ENCODE measurements at places on chromosomes 1 and 21.

DNA sequence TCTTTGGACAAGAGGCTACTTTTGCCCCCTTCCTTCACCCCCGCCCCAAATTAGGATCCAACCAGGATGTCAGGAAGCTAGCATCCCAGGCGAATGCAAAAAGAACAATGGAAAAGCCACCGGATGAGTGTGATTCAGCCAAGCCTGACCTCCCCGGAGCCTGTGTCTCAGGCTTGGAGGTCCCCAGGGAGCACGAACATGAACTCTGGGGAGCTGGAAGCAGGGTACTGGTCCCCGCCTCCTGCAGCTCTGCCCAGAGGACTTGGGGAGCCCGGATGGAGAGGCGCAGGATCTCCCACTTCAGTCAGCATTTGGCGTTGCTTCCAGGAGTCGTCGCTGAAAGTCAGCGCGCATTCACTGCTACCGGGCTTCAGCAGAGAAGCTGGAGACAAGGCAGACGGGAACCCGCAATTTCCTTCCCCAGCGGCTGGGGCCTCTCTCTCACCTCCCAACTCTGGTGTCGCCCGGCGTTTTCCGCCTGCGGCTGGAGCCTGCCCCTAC lies 1.8 kb upstream of the TBX15 start:
- no peak for DNase-seq

GRCh38 chr1:201693890-201694607 lies 134.9 kb upstream of the IPO9 start:
- no peak for DNase-seq

GRCh38 chr1:24795236-24795635 lies 50.0 kb downstream of the CLIC4 start:
- no peak for DNase-seq

- peak; percentile 68 for DNase-seq
These were observed 46.7 kb upstream of the PCBP3 start for GRCh38 chr21:45596704-45597318.

- DNase-seq = no peak
These were observed 3.2 kb downstream of the SLC2A1 start for GRCh38 chr1:42955311-42956063.

DNA sequence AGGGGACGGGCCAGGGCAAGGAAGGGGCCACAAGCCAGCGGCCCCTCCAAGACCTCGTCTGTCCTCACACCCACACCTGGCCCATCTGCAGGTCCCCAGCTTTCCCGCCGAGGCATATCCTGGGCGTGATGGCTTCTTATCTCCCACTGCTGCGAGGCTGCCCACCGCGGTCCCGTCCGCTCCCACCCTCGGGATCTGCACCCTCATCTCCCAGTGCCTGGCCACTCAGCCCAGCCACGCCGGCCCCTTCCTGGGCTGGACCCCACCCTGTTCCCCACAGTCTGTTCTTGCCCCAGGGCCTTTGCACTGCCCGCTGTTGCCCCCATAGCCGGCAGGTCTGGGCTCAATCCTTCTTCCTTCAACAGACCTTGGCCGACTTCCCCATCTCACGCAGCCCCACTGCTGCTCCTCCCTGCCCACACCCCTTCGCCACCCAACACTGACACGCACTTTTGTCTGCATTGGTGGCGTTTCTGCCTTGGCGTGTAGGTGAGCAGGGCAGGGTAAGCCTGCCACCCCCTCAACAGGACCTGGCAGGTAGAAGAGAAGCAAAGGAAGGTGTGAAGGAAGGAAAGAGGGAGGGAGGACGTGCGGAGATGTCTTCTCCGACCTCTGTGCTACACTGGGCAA lies 4.4 kb upstream of the TTC34 start:
- no peak for DNase-seq

- peak; percentile 50 for DNase-seq
These were observed 30.0 kb downstream of the LRRC3 start for GRCh38 chr21:44485254-44485793.

DNA sequence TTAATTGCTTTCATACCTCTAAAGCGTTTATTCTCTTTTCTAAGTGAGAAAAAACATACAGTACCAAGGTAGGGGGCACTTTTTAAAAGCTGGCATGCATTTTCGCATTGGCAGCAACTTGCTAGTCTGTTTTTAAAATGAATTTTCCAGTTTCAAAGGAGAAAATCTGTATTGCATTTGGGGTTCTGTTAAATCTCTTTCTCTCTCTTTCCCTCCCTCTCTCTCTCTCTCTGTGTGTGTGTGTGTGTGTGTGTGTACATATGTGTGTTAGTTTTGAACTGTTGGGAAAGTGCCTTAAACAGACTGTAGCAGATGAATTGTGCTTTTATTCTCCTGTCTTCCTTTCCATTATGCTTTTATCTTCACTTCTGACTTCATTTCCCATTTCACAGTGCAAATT lies 7.3 kb downstream of the NIBAN1 start:
- DNase-seq = no peak

DNA sequence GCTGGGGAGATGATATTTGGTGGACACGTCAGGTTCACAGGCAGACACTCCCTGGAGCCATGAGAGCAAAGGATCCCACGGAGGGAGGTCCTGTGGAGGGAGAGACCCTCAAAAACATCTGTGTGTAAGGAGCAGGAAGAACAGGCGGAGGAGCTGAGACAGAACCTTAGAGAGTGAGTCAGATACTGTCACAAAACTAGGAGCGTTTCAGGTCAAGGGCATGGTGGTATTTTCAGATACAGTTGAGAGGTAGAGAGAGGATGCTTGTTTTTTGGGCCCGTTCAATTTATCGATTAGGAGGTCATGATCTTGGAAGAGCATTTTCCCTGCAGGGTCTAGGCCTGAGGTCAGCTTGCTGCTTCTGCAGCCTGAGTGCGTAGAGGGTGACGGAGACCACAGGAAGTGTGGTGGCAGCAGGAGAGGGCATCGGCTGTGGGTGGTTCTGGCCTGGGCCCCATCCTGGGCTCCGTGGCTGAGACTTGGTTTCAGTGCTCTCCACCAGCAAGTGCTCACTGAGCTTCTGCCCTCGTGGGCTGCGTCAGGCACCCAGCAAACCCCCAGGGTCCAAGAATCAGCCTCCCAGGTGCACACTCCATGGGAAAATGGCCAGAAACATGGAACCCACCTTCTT lies 39.9 kb downstream of the SPSB1 start:
- no peak for DNase-seq

DNA sequence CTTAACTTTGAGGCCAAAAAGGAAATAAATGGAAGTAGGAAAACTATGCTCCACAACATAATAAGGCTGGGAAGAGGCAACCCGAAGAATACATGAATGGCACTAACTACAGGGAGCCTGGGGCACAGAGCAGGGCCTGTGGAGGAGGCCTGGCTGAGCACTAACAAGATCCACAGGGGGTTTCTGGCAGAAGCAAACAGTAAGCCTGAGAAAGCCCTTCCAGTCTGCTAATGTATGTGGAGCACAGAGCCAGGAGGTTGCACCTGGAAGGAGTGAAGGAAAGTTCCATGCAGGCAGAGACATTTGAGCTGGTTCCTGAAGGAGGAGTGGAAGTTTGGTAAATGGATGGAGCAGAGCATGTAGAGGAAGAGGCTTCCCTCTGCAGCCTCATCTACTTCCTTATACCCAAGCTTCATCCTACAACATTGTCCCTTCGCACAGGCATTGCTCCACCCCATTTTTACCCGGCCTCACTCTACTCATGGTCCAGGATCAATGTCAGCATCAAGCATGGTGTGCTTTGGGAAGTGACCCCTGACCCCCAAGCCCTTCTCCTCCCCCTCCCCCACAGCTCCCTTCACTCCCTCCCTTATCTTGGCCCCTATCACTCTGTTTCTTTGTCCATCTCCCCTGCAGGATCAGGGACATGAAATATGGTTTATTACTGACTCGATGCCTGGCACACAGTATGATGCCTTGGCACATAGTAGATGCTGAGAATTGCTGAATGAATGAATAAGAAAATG lies 23.3 kb downstream of the SHISA4 start:
- no peak for DNase-seq

GRCh38 chr21:28110716-28111115 lies 882.0 kb downstream of the LTN1 start:
- DNase-seq = no peak

GRCh38 chr1:12475947-12476346 lies 142.1 kb downstream of the DHRS3 start:
- DNase-seq = no peak

DNA sequence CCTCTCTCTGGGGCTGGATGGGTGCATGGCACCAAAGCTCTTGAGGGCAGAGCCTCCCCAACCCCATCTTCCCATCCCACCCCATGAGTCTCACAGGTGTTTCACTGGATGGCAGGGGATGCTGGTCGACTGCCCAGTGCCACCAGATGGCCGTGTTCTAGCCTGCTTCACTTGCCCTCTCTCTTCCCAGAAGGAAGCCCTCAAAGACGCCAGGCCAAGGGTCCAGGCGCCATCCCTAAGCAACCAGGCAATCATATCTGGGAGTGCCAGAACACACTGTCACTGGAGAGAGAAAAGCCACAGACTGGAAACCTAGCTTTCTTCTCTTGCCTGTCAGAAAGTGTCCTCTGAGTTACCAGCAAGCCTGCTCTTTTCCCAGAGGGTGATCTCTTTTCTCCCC lies 26.7 kb downstream of the PIGM start:
- DNase-seq = no peak

DNA sequence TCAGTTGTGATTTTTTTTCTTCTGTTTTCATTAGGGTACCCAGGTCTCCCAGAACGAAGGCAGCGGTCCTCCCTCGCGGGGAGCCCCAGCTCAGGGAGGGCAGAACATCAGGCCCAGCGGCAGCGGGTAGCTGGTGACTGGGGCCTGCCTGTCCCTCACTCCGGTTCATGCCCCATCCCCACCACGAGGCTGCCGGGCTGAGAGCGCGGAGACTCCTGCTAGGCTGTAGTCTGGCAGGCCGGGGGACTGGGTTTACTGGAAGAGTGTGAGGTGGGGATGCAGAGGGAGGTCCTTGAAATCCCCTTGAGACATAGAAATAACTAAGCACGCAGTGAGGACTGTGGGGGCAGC lies 10.5 kb downstream of the BRINP2 start:
- no peak for DNase-seq

DNA sequence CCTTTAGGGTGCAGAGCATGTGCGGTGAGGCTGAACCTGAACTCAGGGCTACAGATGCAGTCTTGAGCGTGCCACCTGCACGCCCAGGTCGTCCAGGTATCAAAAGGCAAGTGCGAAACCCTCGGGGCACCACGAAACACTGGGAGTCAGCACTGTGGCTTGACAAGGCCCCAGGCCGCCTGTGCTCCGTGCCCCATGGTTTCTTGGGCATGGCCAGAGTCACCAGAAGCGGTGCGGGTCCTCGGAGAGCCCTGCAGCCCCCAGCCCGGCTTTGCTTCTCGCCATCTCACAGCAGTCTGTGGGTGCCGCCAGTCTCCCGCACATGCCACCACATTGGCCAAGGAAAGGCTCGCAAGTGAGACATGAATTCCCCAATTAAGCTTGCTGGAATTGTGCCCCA lies 117.3 kb downstream of the PGBD5 start:
- no peak for DNase-seq

DNA sequence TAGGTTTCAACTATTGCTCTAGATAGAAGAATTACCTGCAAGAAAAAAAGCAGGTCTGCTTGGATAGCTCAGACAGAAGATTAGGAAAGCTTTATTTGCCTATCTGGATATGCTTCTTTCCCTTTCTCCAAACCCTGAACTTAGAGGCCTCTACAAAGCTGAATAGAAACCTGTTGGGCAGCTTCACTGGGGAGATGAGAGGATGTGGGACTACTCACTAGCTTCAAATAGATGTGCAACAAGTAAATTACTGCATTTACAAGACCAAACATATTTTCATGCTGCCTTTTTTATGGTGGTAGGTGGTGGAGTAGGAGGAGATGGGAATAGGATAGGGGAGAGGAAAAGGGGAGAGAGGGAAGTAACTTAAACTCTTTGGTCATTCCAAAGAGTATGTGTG lies 6.4 kb downstream of the CLCA2 start:
- no peak for DNase-seq

DNA sequence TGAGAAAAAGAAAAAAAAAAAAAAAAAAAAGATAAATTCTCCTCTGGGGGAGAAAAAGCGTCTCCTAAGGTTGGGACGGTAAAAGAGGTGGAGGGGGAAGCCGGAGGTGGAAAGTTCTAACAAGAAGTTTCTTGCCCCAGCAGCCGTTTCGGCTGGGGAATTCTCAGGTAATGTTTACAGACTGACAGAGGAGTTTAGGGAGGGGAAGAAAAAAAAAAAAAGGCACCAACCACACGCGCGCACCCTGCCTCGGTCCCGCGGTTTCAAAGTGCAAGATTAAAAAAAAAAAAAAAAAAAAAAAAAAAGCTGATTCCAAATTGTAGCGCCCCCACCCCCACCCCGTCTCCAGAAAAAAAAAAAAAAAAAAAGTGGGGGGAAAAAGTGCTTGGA lies 504 bp downstream of the DHRS3 start:
- no peak for DNase-seq

DNA sequence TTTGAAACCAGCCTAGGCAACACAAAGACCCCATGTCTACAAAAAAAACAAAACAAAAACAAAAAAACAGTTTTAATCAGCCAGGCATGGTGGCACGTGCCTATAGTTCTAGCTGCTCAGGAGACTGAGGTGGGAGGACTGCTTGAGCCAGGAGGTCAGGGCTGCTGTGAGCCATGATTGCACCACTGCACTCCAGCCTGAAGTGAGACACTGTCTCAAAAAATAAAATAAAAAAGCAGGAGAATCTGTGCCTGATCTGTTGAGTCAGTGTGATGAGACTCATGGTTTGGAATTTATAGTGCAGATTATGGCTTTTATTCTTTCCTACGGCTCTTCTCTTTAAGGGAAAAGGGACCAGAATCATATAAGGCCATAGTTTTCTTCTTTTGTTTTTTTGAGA lies 16.5 kb downstream of the TRIT1 start:
- DNase-seq = no peak

- no peak for DNase-seq
These were observed 10.9 kb upstream of the IFI16 start for GRCh38 chr1:158998781-158999161.

DNA sequence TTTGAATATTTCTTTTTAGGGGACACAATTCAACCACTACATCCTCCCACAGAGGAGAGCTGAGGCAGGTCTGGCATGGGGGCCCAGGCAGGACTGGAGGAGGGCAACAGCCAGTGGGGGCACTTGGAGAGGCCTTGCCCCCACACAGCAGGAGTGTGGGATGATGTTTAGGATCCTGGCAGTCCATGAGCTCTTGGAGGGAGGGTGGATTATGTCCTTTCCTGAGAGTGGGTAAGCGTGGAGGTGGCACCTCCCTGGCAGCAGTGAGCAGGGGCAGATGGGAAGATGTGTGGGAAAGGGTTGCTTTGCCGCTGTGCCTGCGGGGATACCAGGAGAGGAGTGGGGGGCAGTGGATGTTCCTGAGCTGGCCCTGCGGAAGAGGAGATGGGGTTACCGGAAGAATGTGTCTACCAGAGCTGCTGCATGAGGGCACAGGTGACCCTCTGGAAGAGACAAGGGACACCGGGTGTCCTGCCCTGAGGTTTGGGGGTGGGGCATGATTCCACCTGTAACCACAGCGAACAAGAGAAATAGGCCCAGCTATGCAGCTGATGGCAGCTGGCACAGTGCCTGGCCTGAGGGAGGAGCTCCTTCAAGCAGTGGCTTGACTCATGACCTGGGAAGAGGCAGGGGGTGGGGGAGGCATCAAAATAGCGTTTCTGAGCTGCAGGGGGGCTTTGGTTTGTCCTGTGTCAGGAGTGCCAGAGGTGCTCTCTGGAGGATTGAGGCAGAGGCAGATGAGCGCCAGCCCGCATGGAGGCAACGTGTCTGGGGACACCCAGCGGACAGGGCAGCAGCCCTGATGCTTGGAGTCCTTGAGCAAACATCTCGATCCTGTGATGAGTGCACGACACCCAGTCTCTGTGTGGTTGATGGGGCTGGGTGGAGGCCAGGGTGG lies 123.9 kb upstream of the TMPRSS2 start:
- no peak for DNase-seq

- no peak for DNase-seq
These were observed 294.9 kb downstream of the LRRIQ3 start for GRCh38 chr1:73903092-73903491.

Data from stimulated activated CD4-positive, alpha-beta T cell treated with anti-CD3 and anti-CD28 coated beads, TNF-alpha, amount 100 ng/mL, for 24 hours (primary cell).